ENCODE measurements at places on chromosomes 11 and 22.

DNA sequence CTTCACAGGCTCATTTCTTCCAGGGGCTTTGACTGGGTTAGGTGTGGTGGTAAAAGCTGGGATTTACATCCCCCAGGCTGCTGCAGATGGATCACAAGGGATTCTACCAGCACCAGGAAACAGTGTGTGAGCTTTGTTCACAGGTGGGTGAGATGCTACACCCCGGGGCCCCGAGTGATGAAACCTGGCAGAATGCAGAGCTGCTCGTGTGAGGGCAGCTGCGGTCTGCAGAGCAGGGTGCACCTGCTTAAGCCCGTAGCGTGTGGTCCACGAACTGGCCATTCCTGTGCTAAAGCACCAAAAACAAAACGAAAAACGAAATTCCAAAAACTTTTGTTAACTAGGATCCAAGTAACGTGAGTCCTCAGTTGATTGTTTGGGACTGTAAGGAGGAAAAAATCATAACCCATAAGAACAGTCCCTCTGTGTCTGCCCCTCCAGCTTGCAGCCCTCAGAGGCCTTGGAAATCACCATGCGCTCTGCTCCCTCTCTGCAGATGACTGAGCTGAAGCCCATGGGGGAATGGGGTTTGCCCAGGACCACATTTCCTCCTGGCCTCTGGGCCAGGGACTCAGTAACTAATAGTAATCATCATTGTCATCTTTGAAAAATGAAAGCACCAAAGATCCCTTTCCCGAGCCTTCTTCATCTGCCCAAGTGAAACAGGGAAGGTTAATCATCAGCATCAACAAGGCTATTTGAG, 24.6 kb downstream of the ELF5 start:
- DNase-seq, result no peak

GRCh38 chr11:64130618-64131017, 35.3 kb downstream of the MACROD1 start:
- no peak for DNase-seq

GRCh38 chr22:49951000-49951677, 9.4 kb upstream of the PIM3 start:
- no peak for DNase-seq

DNA sequence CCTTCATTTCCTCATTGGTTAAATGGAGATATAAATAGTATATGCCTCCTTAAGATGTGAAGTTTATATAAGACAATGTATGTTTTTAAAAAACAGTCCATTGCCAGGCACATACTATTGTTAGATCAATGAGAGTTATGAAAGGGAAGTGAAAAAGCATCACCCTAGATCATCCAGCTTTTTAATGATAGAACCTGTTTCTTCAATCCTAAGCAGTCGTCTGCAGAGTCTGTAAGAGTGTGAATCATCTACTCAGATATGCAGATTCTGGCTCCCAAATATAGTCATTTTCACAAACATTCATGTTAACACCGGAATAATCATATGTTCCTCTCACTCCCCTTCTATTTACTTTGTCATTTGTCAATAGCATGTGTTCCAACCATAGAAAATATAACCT, 65.3 kb upstream of the SLN start:
- no peak for DNase-seq

DNA sequence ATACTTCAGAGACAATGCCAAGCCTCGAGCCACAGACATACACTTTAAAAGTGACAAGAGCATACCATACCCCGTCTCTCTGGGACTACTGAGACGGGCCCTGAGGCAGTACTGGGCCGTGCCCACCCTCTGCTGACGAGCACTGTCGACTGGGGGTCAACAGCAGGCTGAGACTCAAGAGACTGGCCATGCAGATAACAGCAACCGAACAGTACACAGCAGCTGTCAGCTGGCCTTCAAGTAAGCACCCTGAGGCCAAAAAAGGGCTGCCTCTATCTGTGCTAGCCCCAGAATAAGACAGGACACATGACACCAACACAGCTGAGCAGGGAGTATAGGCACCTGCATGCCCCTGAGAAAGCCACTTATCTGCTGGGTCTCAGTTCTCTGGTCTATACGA, 18.9 kb upstream of the TMEM121B start:
- no peak for DNase-seq

- DNase-seq, result no peak
These were observed 106.7 kb upstream of the HSD17B12 start for GRCh38 chr11:43573873-43574272.

- DNase-seq, result no peak
These were observed 59.3 kb downstream of the CD82 start for GRCh38 chr11:44624761-44625221.

GRCh38 chr22:22030493-22031182, 48.1 kb upstream of the TOP3B start:
- DNase-seq, result no peak

DNA sequence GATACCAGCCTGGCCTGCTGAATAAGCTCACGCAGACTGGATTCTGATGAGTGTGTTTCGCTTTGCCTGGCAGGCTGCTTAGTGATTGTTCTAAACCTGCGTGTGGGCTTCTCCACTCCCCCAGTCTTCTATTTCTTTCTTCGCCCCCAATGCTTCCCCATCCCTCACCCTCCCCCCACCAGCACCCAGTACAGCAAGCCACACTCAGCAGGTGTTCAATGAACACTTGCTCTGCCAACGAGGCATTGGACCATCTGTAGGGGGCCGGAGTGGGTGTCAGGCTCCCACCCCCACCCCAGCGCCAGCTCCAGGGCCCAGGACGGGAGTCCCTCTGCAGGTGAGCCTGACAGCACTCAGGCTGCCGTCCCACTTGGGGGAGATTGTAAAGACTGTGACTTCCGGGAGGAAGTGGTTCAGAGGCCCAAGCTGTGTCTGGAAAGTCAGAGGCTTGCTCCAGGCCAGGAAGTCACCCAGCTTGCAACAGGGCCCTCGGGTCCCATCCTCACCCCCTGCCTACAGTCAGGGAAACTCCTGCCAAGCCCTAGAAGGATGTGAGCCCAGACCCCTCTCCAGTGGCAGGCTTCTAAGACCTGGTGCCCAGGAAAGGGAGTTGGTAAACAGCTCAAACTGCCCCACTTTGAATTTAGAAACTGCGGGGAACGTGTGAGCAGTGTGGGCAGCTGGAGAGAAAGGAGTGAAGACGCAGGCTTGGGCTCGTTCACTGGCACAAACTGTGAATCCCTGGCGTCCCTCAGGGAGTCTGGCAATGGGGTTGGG, 66.3 kb upstream of the PRDM11 start:
- peak; percentile 48 for DNase-seq

DNA sequence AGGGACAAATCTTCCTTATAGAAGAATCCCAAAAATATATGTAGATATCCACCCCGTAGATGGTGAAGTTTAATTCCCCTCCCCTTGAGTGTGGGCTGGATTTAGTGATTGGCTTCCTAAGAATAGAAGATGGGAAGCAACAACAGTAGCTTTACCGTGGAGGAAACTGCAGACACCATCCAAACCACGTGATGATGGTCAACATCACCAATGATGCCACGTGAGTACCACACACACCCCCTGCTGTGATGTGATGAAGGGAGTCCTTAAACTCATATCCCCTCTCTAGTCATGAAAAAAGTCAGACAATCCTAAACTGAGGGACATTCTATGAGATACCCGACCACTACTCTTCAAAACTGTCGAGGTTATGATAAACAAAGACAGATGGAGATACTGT, 76.4 kb upstream of the SLC22A12 start:
- DNase-seq, result no peak

- DNase-seq, result no peak
These were observed 365.3 kb upstream of the PDGFD start for GRCh38 chr11:104529213-104529612.

DNA sequence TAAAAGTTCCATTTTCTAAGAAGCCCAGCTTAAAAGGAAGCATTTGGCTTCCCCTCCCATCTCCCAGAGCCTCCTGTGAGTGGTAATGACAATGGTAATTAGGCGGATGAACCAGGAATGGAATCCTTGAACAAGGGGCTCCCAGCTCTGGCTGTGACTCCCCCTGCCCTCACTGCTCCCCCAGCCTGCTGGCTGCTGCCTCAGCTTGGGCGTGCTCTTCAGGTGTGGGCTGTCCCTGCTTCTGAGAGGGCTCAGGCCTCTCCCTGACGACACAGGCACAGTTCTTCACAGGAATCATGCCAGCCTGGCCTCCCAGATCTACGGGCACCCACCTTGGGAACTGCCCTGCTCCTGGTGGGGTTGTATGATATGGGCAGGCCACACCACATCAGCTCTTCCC, 81.7 kb upstream of the NARS2 start:
- no peak for DNase-seq

DNA sequence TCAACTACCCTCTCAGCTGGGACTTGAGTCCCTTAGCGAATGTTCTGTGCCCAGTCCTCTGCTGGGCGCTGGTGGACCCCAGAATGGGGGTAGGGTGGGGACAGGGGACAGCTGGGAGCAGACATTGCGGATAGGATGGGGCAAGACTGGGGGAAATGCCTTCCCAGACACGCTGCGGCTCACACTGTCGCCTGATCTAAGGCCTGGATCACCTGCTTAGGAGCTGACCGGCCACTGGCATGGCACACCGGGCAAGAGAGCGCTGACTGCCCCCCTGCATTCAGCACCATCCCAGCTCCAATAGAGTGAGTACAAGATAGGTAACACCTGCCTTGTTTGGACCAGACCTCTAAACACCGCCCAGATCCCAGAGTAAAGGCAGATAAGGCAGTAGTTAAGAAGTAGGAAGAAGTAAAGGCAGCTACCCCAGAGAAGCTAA, 1.4 kb downstream of the ARVCF start:
- no peak for DNase-seq

DNA sequence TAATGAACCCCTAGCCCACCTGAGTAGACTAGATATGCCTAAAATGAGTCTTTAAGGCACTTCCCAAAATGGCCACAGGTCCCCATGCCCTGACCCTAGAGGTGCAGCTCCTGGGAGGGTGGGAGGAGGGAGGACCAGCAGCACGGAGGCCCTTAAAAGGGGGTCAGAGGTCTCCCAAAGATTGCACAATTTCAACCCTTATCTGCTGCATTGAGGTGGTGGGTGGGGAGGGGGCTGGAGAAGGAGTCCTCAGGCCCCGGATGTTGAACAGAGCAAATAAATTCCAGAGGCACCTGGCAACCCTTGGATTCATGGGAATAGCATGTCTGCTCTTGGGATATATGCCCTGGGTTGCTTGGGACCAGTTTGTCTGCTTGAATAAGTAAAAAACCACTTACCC, 57.6 kb downstream of the NAV2 start:
- no peak for DNase-seq

- no peak for DNase-seq
These were observed 479.4 kb downstream of the JRKL start for GRCh38 chr11:96869207-96869606.

- DNase-seq, result no peak
These were observed 13.5 kb downstream of the CCDC90B start for GRCh38 chr11:83272627-83273026.

DNA sequence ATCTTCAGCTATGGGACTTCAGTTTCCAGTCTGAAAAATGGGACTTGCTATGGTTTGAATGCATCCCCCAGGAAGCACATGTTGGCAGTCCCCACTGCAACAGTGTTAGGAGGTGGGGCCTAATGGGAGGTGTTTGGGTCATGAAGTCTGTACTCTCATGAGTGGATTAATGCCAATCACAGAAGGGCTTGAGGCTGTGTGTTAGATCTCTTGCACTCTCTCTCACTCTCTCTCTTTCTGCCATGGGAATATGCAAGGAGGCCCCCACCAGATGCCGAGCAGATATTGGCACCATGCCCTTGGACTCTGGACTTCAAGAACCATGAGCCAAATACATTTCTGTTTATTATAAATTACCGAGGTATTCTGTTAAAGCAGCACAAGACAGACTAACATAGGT, 7.8 kb upstream of the AP1B1 start:
- DNase-seq, result no peak

- DNase-seq, result no peak
These were observed 30.0 kb downstream of the CYB5R2 start for GRCh38 chr11:7643314-7643713.

DNA sequence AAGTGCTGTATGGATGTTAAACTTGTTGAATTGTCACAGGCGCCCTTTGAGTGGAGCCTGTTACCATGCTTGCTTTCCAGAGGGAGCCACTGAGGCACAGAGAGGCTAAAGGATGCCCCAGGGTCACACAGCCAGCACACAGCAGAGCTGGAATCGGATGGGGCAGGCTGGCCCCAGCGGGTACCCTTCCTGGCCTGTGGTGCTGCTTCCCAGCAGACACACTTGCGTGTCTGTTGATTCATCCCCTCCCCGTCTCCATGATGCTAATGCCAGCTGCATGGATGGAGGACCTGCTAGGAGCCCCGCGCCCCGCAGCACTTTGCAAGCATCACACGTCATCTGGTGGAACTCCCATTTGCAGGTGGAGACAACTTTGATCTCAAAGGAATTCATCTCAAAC, 52.4 kb upstream of the SHISAL1 start:
- no peak for DNase-seq

Measured in globus pallidus (tissue), 1 donor.